ENCODE measurements at places on chromosomes 16 and 17. TPM values are rescaled to one million over a fixed set of nuclear protein-coding genes. Genes with fewer than 3 reads are reported as not detected.

DNA sequence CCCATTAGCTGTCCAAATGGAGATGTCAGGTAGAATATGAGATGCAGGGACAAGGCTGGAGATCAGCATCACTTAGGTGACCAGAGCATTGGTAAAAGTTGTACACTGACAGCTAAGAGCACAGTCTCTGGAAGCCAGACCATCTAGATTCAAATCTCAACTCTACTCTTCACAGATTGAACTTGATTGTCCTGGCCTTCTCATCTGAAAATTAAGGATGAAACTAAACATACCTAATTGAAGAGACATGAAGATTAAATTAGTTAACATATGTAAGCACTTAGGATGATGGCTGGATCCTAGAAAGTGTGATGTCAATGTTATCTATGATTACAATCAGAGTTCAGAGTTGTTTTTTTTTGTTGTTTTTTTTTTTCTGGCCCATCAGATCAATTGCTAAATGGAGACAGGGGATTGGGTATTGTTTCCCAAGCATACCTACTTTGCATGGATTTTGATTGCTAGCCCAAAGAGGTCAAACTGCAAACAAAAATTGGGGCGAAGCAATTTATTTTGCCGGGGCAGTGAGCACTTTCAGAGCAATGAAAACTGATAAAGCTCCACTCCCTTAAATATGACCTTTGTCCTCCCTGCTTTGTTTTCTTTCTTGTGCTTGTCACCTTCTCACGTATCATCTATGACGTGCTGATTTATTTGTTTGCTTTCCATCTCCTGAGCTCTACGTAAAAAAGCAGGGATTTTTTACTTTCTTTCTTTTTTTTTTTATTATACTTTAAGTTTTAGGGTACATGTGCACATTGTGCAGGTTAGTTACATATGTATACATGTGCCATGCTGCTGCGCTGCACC lies 217.6 kb upstream of the CPHXL start:
- DNase-seq, result no peak

DNA sequence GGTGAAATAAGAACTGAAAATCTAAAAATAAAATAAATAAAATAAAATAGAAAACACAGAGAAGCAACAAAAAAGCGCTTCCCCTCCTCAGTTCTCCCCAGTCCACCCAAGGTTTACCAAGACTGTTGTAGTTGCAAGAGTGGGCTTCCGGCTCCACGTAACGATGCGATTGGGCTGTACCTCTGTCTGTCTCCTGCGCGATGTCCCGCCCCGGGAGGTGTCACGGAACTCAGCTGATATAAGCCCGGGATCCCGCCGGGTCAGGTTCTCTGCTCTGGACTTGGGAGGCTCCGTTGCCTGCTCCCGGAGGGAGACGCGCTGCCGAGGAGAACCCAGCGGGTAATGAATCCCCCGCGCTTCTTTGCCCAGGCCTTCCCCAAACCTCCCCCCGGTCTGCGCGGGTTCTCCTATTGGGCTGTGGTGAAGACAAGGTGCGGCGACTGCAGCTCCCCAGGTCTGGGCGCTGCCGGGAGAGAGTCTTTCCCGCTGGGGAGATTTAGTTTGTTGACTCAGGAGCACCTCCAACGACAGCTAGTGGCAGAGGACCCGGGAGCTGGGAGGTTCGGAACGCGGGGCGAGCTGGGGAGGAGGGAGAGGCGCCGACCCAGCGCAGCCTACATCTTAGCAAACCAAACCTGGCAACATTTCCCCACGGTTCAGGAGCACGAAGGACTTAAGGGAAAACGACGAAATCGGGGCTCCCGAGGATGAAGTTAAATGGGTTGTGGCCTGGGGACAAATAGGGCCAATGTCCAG lies at the start of gene SLFN5:
Gene SLFN5, plus strand, starts transcription at position 268 of the 756 bp plus-strand sequence. CDS start 15,619 bp downstream, outside the sequence.
- DNase-seq, result peak; percentile 76

DNA sequence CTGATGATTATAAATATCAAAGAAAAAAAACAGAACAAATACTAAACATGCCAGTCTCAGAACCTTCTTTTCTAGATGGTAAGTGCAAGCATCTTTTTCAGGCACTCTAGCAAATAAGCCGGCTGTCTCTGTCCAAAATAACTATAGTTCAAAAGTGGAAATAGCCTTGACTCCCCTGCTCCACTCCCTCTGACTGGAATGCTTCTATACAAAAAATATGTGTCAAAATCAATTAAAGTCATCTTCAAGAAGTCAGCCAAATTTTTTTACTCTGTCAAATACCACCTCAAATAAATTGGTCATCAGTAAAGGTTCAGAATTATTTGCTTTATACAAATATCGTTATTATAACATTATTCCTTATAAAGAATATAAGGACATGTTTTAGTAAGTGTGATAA lies 83.6 kb downstream of the CACNG1 start:
- no peak for DNase-seq

- DNase-seq, result no peak
Measured at GRCh38 chr16:3112881-3113574, 642 bp downstream of the ZNF205 start.

GRCh38 chr17:47915776-47916398 lies 19.9 kb downstream of the SP2 start:
- DNase-seq, result no peak

NUPR1 gene
- total RNA-seq, result 79.7 TPM

ZNF768 gene
- total RNA-seq, result 68.3 TPM

Data from Panc1 (cell line).